ENCODE measurements at places on chromosomes 1 and 21. TPM values are rescaled to one million over a fixed set of nuclear protein-coding genes. Genes with fewer than 3 reads are reported as not detected.

The FRRS1 gene
- total RNA-seq, result 0.25 TPM

The ENTREP3 gene
- 23.2 TPM for total RNA-seq

The CPTP gene
- 21.3 TPM for total RNA-seq

The LRRC38 gene
- total RNA-seq, result not detected

The CDC42BPA gene
- 0.55 TPM for total RNA-seq

The CHIA gene
- not detected for total RNA-seq

The FCAMR gene
- not detected for total RNA-seq

The OR2AK2 gene
- not detected for total RNA-seq

The TMEM52 gene
- 0.48 TPM for total RNA-seq

The GFI1 gene
- 41.3 TPM for total RNA-seq

The CRB1 gene
- total RNA-seq, result not detected

The KRTAP6-1 gene
- not detected for total RNA-seq

The TSPAN1 gene
- total RNA-seq, result not detected

The TFF2 gene
- not detected for total RNA-seq

The COL24A1 gene
- total RNA-seq, result not detected

The SYT6 gene
- total RNA-seq, result not detected

The SPATA45 gene
- not detected for total RNA-seq

The SPATA21 gene
- not detected for total RNA-seq

The PGLYRP3 gene
- total RNA-seq, result not detected

The ESPN gene
- total RNA-seq, result 1.2 TPM

The NPR1 gene
- not detected for total RNA-seq

The URB2 gene
- 12.3 TPM for total RNA-seq

The CHRM3 gene
- 0.02 TPM for total RNA-seq

The PYCR2 gene
- 115 TPM for total RNA-seq

The PRRX1 gene
- total RNA-seq, result not detected

The TMPRSS15 gene
- not detected for total RNA-seq

The GRHL3 gene
- not detected for total RNA-seq

The MYOC gene
- total RNA-seq, result not detected

The DTL gene
- 43.7 TPM for total RNA-seq

The CD48 gene
- 378 TPM for total RNA-seq

The ACTA1 gene
- total RNA-seq, result not detected

The ARTN gene
- 0.53 TPM for total RNA-seq

The TGFB2 gene
- total RNA-seq, result not detected

The NCF2 gene
- total RNA-seq, result 12.9 TPM

The FTCD gene
- 0.23 TPM for total RNA-seq
